GM12891 (cell line): ENCODE measurements at places on chromosomes 4 and X.

DNA sequence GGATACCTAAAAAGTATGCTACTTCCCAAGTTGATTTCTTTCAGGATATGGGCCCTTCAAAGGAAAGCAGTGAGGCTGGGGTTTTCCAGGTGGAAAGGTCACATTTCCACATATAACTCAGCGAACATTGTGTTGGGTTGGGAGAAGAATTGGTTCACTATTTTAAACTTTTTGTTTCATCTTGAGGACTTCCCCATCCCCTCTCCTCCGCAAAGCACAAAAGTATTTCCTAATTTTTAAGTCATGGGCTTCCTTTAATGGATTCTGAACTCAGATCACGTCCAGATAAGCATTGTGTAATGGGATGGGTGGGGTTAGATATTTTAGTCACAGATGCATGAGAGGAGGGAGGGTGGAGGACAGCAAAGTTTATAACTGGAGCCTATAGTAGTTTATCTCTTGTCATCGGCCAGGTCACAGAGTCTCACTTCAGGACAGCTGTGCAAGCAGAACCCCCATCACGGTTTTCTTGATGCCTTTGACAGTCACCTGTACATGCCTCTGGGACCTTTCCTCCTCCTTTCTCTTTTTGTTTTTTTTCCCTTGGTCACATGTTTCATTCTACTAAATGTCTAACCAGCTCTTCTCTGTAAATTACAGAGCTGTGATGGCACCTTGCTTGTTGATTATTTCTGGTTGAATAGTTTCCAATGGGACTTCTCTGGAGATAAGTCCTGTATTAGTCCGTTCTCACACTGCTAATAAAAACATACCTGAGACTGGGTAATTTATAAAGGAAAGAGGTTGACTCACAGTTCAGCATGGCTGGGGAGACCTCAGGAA, 115.4 kb downstream of the PTTG2 start:
- DNase-seq, result no peak

- DNase-seq, result no peak
These were observed 857.0 kb upstream of the LCORL start for GRCh38 chr4:18878561-18878960.

GRCh38 chr4:166065324-166065723, 192.3 kb downstream of the TLL1 start:
- no peak for DNase-seq

DNA sequence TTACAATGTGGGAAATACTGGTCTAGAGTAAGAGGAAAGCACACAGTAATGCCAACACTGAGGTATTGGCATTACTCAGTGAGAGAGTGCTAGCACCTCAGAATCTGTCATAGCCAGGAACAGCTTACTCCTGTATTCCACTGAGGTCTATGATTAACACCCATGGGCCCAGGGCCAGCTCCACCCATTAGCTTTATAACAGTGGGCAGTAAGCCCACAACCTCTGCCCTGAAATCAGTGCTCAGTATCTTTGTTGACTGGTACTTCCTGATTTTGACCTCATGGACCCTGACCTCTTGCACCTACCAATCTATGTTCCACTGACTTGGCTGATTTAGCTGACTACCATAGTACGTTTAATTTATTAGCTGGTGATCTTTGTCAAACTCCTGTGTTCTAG, 56.1 kb downstream of the LANCL3 start:
- DNase-seq, result no peak

DNA sequence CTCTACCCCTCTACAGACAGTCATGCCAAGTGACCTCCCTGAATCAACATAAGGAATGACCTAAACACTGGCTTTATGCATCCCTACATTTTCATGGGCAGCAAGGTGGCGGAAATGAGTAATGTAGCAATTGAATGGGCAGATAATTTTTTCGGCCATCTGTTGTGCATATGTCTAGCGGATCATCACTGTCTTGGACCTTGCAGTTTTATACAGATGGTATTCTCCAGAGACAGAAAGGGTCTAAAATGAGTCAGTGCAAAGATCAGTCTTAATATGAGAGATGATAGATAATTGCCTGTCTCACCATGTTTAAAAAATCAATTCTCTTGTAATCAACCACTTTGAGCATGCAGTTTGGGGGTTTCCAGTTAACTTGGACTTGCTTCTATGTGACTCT, 177.3 kb upstream of the DKK2 start:
- DNase-seq, result no peak
